Activated CD8-positive, alpha-beta T cell treated with anti-CD3 and anti-CD28 coated beads, Interleukin-2, amount 10 ng/mL, durations not matched to agents 7 days and 5 days (primary cell): ENCODE measurements at places on chromosomes 13 and 19. TPM values are rescaled to one million over a fixed set of nuclear protein-coding genes. Genes with fewer than 3 reads are reported as not detected.

GRCh38 chr19:48833977-48834376 lies 2.3 kb downstream of the HSD17B14 start:
- DNase-seq, result no peak

DNA sequence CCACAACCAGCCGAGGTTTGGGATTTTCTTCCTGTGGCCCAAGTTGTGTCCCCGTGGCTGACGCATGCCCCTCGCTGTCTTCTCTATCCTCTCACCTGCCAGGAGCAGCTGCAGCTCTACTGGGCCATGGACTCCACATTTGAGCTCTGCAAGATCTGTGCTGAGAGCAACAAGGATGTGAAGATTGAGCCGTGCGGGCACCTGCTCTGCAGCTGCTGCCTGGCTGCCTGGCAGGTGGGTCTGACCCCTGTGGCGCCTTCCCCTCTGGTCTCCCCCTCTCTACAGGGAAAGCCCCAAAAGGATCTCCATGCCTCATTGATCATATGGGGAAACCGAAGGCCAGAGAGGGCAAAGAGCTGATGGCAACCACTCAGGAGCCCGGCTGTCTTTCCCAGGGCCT lies 14.6 kb downstream of the CBLC start:
- no peak for DNase-seq

GRCh38 chr13:34833562-34834182 lies 108.4 kb upstream of the NBEA start:
- DNase-seq, result no peak

The MARCHF2 gene
- total RNA-seq, result 28.1 TPM

The CATSPERD gene
- total RNA-seq, result not detected
